Bronchial epithelial cell (primary cell): ENCODE measurements at places on chromosomes 2 and 18.

GRCh38 chr2:102437122-102437521 lies 14.2 kb downstream of the IL18RAP start:
- no peak for DNase-seq

DNA sequence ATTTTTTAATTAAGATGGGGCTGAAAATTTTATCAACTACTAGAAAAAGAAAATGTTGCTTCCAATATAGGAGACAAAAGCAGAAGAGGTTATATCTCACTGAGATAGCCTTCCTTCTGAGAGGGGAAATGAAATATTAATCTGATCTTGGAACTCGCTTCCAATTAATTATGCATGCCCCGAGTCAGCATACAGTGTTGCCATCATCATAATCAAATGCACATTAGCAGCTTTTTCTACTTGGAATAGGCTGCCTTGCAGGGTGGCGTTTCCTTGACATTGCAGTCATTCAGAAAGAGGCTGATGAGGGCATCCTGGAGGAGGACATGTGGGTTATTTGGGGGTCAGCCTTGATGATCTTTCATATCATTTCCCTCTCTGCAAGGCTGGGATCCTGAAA lies 18.4 kb upstream of the RPL37A start:
- no peak for DNase-seq

GRCh38 chr18:57533006-57533867 lies 53.3 kb downstream of the FECH start:
- no peak for DNase-seq

GRCh38 chr2:40507432-40507831 lies 55.5 kb upstream of the SLC8A1 start:
- DNase-seq: no peak

DNA sequence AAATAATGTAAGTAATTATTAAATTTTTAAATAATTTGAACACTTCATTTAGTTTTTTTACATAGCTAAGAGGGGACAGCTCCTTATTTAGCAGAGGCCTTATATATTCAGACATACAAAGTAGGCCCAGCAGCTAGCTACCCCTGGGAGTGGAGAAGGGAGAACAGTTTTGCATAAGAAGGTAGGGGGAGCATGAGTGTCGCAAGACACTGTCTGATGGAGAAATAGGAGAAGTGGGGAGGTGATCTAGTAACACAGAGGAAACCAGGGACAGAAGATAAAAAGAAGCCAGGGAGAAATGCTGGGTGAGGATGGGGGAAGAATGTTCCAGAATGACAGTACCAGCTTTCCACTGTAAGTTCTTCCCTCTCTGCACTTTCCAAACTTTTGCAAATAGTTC lies 16.0 kb upstream of the RGPD4 start:
- no peak for DNase-seq

- DNase-seq: no peak
Observed at GRCh38 chr18:48843596-48843995, 107.2 kb downstream of the SMAD7 start.

DNA sequence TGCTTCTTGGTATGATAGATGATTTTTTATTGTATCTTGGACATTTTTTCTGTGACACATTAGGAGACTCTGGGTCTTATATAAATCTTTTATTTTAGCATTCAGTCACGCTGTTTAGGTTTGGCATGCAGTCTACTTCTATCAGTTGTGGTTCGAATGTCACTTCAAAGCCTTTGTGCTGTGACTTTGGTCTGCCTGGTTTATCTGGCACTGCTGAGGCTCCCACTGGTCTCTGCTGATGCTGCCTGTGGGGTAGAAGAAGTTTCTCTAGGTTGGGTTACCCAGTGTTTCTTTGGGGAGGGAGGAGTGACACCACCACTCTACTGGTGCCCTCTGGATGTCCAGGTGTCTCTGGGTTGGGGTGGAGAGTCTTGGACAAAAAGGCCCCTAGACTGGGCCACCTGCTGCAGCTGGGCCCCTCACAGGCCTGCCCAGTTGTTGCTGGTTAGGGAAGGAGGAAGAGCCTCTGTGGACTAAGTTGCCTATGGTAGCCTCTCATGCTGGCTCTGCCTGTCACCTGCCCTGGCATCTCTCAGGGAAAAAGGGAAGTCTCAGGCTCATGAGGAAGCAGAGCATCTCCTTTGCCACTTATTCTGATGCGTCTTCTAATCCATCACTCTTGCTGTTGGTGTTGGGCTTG lies 115.4 kb upstream of the HS6ST1 start:
- no peak for DNase-seq

DNA sequence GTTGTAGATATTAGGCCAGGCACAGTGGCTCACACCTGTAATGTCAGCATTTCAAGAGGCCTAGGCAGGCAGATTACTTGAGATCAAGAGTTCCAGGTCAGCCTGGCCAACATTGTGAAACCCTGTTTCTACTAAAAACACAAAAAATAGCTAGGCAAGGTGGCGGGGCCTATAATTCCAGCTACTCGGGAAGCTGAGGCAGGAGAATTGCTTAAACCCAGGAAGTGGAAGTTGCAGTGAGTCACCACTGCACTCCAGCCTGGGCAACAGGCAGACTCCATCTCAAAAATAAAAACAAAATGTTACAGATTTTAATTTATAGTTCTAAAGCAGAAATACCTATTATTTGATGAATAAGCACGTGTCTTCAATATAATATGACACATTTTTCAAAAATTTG lies 65.6 kb upstream of the UBXN4 start:
- peak; percentile 7 for DNase-seq
